ENCODE measurements at places on chromosomes 5 and 9. TPM values are rescaled to one million over a fixed set of nuclear protein-coding genes. Genes with fewer than 3 reads are reported as not detected.

DNA sequence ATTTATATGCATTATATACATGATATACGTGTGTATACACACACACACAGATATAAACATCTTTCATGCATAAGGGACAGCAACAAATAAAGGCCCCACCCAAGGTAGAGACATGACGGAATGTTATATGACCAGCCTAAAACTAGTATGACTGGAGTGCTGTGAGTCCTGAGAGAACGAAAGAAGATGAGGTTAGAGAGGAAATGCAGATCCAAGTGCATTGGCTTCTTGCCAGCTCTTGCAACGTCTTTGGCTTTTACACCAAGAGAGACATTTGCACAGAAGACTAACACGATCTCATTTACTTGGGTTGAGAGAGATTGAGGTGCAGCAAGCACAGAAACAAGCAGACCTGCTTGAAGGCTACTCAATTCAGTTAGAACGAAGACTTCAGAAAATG, 23.0 kb downstream of the CDH10 start:
- DNase-seq, result peak; percentile 37

- no peak for DNase-seq
Observed at GRCh38 chr9:95213117-95213516, 104.4 kb downstream of the FANCC start.

GRCh38 chr9:14428781-14429230, 114.9 kb upstream of the NFIB start:
- DNase-seq, result peak; percentile 77

GRCh38 chr9:84513473-84513872, 156.1 kb upstream of the NTRK2 start:
- no peak for DNase-seq

GRCh38 chr5:81650987-81651386, 99.9 kb downstream of the SSBP2 start:
- DNase-seq, result no peak

DNA sequence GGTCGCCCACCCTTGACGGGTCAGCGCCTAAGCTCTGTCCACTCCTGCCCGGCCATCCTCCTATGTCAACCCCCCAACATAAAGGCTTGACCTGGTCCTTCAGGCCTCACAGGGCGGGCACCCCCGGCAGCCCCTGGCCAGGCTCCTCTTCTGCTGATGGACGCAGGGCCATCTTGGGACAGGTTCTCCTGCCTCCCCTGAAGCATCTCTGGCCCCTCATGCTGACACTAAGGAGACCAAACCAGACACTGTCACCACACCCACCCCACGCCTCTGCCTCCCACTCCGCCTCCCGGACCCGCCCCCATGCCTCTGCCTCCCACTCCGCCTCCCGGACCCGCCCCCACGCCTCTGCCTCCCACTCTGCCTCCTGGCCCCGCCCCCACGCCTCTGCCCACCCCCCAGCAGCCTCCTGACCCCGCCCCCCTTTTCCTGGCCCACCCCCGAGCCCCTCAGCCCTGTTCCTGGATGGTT, 6.8 kb downstream of the OBP2A start:
- DNase-seq, result no peak

GRCh38 chr9:30697958-30698357, 1686.5 kb upstream of the ACO1 start:
- DNase-seq, result no peak

GRCh38 chr9:114602620-114603019, 8.5 kb upstream of the TMEM268 start:
- no peak for DNase-seq

SPAG8 gene
- total RNA-seq, result 0.76 TPM

DNA sequence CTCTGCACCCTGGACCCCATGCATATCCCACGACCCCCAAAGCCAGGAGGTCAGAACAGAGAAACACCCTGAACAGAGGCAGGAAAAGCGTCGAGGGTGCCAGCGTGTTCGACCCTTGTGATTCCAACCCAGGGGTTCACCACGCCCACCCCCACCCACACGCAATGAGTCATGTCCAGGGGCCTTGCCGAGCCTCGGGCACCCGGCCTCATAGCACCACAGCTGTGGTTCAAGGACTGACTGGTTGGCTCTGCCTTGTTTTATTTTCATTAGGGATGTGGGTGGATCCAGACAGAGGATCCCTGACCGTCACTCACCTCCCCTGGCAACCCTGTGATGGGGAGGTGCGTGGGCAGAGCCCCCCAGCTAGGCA, 9.5 kb upstream of the QSOX2 start:
- peak; percentile 64 for DNase-seq

GRCh38 chr5:75608870-75609269, 2.4 kb upstream of the ANKDD1B start:
- DNase-seq, result no peak

GAPVD1 gene
- 36.3 TPM for total RNA-seq

DNA sequence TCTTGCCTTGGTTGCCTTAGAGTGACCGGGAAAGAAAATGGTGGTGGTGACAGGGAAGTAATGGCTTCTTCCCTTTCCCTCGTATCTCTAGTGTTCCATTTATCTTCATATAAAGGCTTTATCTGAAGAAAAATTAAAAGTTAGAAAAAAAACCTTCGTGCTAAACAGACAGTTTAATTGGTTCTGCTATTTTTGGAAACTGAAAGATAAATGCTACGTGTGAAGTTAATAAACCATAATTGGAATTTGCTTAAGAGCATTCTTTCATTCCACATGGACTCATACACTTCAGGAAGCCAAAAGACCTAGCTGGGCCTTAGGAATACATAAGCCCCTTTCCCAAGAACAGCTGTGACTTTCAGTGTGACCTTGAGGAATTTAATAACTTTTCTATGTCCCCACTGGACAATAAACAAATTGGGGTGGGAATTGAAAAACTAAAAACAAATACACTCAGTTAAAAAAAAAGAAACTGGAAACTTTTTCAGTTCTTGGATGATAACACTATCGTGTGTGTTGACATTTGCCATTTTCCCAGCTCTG, 818.8 kb upstream of the WWC1 start:
- no peak for DNase-seq

DNA sequence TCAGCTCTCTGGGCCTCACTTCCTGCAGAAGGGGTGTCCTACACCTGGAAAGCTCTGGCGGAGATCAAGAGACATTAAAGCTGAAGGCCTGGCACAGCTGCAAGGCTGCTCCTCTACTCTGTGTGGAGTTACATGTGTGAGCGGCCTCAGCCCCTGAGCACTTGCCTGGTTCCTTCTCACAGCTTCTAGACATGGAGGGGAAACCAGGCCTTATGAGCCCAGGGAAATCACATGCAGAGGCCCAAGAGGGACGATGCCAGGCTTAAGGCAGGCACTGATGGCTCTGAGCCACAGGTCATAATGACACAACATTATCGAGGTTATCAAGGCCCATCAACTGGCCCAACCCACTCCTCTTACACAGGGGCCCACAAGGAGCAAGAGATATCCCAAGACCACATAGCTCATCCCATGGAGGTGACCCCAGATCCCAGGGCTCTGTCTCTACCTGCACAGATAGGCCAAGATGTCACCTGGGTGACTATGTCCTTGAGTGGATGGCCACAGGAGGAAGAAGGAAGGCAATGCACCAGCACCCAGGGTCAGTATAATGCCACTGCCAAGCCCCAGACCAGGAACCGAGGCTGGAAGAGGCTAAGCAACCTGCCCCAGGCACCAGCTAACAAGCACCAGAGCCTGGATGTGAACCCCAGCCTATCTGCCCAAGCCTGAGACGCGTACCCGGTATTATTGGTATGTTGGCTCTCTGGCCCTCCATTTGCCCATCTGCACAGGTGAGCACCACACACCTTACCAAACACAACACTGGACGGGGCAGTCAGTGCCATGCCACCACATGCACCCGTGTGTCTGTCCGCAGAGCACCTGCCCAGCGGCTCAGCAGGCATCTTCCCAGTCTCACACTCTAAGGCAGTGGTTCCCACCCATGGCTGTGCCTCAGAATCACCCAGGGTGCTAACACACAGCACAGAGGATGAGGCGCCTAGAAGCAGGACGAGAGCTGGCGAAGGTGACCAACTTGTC, 143.3 kb downstream of the GABBR2 start:
- no peak for DNase-seq

DNA sequence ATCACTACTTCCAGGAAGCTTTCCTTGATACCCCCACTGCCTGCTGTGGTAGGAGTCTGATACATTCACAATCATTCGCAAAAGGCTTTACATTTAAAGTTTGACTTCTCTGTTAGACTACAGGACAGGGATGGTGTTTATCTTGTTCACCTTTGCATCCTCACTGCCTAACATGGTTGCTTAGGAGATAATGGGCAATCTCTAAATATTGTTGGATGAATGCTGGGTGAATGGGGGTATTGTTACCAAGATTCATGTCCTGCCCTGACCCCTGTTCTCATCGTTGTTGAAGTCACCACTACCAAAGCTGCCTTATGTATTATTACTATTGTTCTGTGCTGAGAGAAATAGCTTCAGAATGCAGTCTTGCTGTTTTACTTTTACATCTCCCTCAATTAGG, 7.7 kb upstream of the TMEFF1 start:
- DNase-seq, result no peak

GRCh38 chr9:119086590-119086989, 282.6 kb downstream of the BRINP1 start:
- DNase-seq, result no peak

DNA sequence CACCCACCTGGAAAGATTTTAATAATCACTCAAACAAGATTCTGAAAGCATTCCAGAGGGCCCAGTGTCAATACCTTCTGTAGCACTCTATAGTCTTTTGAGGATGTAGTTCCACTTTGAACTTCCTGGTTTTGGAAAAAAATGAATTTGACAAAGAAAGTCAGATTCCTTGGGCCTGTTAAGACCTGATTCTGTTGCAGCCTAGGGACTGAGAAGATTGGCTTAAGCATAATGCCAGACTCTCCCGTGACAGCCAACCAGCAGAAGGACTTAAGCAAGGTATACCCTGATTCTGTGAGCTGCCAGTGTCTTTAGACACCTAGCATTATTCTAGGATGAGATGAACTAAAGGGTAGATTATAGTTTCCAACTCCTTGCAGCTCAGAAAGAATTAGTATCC, 6.8 kb downstream of the SPINK5 start:
- DNase-seq, result no peak

GRCh38 chr9:17013010-17013409, 121.8 kb upstream of the CNTLN start:
- no peak for DNase-seq

- DNase-seq, result no peak
Observed at GRCh38 chr9:14401911-14402310, 88.0 kb upstream of the NFIB start.

- DNase-seq, result peak; percentile 72
Observed at GRCh38 chr5:109693535-109694400, 4.0 kb downstream of the MAN2A1 start.

DNA sequence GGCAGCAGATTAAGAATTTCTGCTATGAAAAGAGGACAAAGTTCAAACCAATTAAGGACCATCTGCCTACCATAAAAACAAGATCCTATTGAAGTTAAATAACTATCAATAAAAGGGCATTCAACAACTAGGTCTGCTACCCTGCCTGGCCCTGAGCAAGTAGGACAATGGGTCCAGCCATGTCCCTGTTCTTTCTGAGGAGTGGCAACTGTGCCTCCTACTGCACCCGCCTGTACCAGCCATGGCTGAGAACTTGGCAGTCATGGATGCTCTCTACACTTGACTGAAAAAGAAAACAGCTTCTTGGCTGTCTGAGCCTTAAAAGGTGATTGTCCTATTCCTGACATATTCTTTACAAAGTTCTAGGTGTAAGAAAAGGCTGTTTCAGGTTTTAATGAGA, 652.4 kb downstream of the PDE4D start:
- DNase-seq, result no peak

C7 gene
- total RNA-seq, result not detected

WDR41 gene
- total RNA-seq, result 173 TPM

- DNase-seq, result no peak
Observed at GRCh38 chr5:151212406-151212798, 11.5 kb downstream of the CCDC69 start.

DNA sequence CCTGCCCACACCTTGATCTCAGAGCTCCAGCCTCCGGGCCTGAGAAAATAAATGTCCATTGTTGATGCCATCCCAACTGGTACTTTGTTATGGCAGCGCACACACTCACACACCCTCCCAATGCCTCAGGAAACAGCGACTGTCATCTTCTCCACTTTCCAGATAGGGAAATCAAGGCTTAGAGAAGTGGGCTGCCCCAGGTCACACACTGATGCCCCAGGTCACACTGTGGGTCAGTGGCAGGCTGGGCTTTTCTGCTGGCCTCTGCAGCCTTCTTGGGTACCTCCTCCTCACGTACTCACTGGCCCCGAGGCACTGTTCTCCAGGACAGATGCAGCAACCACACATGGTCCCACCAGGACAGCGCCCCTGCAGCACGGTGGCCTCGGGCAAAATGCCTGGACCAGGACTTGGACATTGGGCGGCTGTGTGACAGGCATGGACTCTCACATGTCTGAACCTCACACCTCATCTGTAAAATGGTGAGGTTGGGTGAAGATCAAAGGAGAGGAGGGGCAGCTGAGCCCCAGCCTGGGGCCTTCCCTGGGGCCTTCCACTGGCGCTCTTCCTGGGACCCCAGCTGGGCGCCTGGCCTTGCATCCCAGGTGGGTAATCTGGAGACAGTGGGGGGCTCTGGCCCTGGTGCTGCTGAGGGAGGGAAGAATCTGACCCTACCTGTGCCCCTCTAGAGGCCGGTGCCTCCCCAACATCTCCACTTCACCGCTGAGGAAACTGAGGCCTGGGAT, 156.0 kb downstream of the COL23A1 start:
- DNase-seq, result no peak

GRCh38 chr9:87547671-87548081, 50.0 kb downstream of the DAPK1 start:
- DNase-seq, result no peak

DNA sequence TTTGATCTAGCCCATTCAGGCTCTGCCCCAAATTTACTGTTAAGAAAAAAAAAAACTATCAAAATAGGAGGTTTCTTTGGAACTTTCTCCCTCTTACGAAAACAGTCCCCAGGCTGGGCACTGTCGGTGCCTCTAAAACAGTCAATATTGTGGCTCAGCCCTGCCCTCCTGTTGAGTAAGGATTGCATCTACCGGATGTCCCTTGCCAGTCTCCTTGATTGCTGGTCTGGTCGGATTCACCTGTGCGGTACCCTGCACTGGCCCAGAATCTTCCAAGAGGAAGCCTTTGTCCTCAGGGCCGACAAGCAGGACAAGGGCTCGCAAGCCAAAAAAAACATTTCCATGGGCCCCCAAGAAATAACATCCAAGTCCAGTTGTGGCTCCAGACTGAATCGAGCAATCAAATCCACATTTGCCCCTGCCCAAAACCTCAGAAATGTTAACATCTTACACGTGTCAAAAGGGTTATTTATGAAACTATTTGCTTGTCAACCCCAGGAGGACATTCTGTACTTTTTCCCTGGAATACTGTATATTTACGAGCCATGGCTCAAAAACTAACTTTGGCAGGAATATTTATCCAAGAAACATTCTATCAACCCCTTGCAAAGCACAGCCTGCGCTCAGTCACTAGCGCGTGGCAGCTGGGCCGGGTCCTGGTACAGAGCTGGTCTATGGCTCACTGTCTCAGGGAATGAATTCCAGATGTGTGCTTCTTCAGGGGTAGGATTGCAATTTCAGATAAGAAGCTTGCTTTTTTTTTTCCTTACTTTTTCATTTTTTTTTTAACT, 129.2 kb upstream of the ADRA1B start:
- DNase-seq, result peak; percentile 92
